Glutamatergic neuron (in vitro differentiated cells): ENCODE measurements at places on chromosomes 2 and 18.

DNA sequence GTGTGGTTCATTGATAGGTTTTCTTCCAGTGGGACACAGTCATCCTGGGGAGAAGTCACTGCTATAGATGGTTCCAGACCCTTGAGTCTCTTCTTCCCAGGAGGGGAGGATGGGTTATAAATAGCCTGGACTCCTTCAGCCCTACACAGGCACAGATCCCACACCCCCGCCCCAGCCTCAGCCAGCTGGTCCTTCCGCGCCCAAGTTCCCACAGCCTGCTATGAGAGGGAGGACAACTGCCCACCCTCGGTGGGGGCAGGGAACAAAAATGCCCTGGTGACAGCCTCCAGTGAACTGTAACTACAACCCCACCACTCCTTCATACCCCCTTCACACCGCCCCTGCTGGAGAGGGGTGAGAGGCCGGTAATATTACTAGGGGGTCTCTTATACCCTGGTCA, 3.2 kb downstream of the ZBTB7C start:
- DNase-seq = peak; percentile 36
- no peak overlapping the region for H3K27ac ChIP-seq
- H3K36me3 ChIP-seq = no peaks in the 10 kb centered on the region
- peaks cover 27% of the 10 kb centered on the region for H3K4me1 ChIP-seq
- peaks cover 23% of the 10 kb centered on the region for H3K27me3 ChIP-seq
- peak overlapping the region; percentile 38 for H3K4me3 ChIP-seq

DNA sequence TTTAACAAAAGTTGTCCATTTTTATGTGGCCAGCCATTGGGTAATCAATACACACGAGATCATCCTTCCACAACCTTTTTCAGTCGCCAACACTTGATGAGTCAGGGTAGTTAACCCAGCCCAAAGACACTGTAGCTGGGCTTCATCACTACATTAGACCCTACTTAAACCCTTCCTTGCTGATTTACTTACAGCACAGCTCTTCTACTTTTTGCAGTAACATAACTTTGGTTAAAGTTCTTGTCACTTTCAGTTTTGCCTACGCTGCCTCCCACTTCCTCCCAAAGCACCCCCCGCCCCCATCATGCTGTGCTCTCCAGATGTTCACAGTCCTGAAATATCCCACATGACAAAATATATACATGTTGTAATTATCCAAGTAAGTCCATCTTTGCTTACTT, 103.6 kb downstream of the CDK15 start:
- no peak overlapping the region for H3K27ac ChIP-seq
- H3K27me3 ChIP-seq = no peaks in the 10 kb centered on the region
- no peak for DNase-seq
- H3K4me1 ChIP-seq = peaks cover 2% of the 10 kb centered on the region
- H3K36me3 ChIP-seq = no peaks in the 10 kb centered on the region
- H3K4me3 ChIP-seq = no peak overlapping the region

DNA sequence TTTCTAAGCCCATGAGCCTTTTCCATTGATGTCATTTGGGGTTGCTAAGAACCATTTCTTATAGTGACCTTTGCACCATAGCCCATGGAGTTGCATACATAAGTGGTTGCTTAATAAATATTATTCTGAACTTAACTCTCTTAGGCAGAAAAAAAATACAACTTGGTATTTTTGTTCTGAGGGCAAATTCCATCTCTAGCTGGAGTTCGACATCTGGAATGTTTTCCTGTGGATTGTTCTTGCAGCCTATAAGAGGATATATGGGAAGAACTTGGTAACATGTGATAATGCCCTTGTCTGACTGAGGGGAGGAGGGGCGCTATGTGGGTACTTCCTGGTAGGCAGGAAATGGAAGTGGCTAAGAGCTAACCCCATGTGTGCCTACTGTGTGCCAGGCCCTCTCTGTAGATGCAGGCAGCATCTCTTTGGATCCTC, 20.7 kb downstream of the IGFBP2 start:
- no peaks in the 10 kb centered on the region for H3K36me3 ChIP-seq
- H3K4me3 ChIP-seq = no peak overlapping the region
- no peak overlapping the region for H3K27ac ChIP-seq

- no peak overlapping the region for H3K27ac ChIP-seq
- no peaks in the 10 kb centered on the region for H3K36me3 ChIP-seq
- peaks cover 16% of the 10 kb centered on the region for H3K4me1 ChIP-seq
- no peak overlapping the region for H3K4me3 ChIP-seq
- no peaks in the 10 kb centered on the region for H3K27me3 ChIP-seq
- no peak for DNase-seq
Measured at GRCh38 chr2:104215269-104216161, 638.4 kb upstream of the POU3F3 start.

DNA sequence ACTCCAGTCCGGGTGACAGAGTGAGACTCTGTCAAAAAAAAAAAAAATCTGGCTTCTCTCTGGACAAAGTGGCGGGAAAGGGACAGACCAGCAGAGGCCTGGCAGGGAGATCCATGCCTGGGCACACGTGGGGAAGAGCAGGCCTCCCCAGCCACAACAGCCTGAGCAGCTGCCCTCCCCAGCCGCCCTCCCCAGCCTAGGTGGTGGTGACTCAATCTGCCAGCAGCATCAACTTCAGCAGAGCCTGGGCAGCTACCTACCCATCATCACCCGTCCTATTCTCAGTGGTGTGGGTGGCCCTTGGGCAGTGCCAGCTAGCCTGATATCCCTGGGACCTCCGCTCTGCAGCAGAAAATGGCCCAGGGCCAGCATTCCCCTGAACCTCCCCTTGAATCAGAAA, 612.4 kb downstream of the FBXO15 start:
- peaks cover 7% of the 10 kb centered on the region for H3K36me3 ChIP-seq
- H3K4me1 ChIP-seq = no peaks in the 10 kb centered on the region
- H3K27me3 ChIP-seq = peaks cover 4% of the 10 kb centered on the region
- no peak for DNase-seq
- no peak overlapping the region for H3K27ac ChIP-seq

DNA sequence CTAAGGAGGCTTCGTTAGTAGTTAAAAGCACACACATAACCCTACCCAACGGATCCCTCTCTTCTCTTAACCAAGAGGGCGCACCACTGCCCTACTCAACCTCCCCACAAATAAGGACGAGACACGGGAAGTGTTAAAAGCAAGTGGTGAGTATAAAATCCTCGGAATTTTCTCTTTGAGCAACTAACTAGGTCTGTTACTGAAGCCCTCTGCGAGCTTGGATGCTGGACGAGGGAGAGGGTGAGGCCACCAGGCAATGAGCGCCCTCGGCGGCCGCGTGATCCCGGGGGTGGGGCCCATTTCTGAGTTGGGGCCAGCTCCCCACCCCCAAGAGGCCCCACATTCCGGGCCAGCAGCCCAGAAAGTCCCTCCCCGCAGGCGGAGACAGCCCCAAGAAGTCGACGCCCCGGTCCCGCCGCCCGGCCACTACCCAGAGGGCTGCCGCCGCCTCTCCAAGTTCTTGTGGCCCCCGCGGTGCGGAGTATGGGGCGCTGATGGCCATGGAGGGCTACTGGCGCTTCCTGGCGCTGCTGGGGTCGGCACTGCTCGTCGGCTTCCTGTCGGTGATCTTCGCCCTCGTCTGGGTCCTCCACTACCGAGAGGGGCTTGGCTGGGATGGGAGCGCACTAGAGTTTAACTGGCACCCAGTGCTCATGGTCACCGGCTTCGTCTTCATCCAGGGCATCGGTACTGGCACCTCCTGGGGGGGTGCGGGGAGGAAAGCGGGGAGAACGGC, at the start of gene CYBRD1:
TSS of gene CYBRD1 (plus strand) at position 423 of the 736 bp plus-strand sequence. CDS start at position 495, 72 bp downstream.
- peak; percentile 30 for DNase-seq
- no peak within 1 kb of the TSS for H3K27ac ChIP-seq
- H3K4me1 ChIP-seq = no peaks in the 10 kb centered on the region
- no peaks in the 10 kb centered on the region for H3K36me3 ChIP-seq
- peak within 1 kb of the TSS; percentile 90 for H3K4me3 ChIP-seq
- H3K27me3 ChIP-seq = peaks cover 11% of the 10 kb centered on the region

GRCh38 chr2:37645836-37646235, 25.6 kb downstream of the CDC42EP3 start:
- peaks cover 4% of the 10 kb centered on the region for H3K27me3 ChIP-seq
- H3K4me3 ChIP-seq = no peak overlapping the region
- H3K36me3 ChIP-seq = no peaks in the 10 kb centered on the region
- no peak overlapping the region for H3K27ac ChIP-seq
- peaks cover 5% of the 10 kb centered on the region for H3K4me1 ChIP-seq

DNA sequence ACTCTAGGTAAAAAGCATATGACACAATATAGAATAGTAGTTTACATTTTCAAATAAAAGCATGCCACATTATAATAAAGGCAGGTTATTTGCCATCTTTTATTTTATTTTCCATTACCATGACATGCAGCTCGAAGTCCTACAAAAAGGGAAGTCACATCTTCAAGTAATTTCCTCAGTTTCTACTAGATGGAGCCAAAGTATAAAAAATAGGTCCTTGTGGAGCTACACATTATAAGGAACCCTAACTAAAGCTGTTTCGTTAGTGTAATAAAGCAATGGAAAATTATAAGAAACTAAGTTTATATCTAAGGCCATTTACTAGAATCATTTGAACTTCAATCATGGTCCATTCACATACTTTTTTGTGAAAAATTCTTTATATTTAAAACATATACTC, 674.5 kb downstream of the KCNJ3 start:
- H3K27ac ChIP-seq = no peak overlapping the region
- peaks cover 3% of the 10 kb centered on the region for H3K27me3 ChIP-seq
- DNase-seq = no peak
- H3K36me3 ChIP-seq = no peaks in the 10 kb centered on the region
- H3K4me3 ChIP-seq = no peak overlapping the region

DNA sequence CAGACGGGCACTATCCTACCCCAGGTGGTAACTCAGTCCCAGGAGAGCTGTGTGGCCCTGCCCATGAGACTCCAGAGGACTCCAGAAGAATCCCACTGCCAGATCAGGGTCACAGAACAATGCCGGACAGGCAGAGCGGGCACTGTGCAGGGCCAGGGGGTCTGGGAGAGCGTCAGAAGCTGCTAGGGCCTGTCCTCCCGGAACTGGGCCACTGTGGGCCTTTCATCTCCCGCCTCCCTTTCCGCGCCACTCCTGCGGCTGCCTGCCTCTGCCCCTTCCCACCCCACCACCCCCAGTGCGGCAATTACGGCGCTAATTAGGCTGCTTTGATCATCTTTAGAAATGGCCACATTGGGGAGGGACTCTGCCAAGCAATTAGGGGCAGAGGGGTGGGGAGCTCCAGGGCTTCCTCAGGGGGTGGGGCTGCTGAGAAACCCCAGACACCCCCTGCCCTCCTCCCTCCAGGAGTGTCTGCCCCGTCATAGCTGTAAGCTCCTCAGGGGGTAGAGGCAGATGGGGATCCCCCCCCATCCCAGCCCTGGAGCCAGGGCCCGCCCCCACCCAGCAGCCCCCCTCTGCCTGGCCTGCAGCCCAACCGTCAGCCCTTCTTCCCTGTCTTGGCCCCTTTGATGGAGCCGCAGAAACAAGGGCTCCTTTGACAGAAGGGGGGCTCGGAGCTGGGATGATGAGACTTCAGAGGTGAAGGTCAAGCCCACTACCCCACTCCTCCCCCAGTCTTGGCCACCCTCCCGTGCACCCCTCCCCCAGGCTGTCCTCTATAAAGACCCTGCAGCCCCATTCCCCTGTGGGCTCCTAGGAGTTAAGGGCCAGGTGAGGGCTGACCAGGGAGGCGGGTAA, at the start of gene PRSS56:
TSS of gene PRSS56 (plus strand) at position 808 of the 858 bp plus-strand sequence. CDS start 211 bp downstream, outside the sequence.
- H3K4me1 ChIP-seq = peaks cover 2% of the 10 kb centered on the region
- H3K4me3 ChIP-seq = no peak within 1 kb of the TSS
- H3K36me3 ChIP-seq = no peaks in the 10 kb centered on the region
- H3K27ac ChIP-seq = no peak within 1 kb of the TSS
- H3K27me3 ChIP-seq = peaks cover 10% of the 10 kb centered on the region
- DNase-seq = no peak

- no peak overlapping the region for H3K4me3 ChIP-seq
- H3K4me1 ChIP-seq = no peaks in the 10 kb centered on the region
- H3K27me3 ChIP-seq = no peaks in the 10 kb centered on the region
Measured at GRCh38 chr18:23703057-23703986, 14.1 kb downstream of the LAMA3 start.

- H3K27ac ChIP-seq = no peak overlapping the region
- H3K27me3 ChIP-seq = no peaks in the 10 kb centered on the region
- no peaks in the 10 kb centered on the region for H3K4me1 ChIP-seq
- DNase-seq = peak; percentile 73
- H3K36me3 ChIP-seq = peaks cover 10% of the 10 kb centered on the region
- peak overlapping the region; percentile 57 for H3K4me3 ChIP-seq
Measured at GRCh38 chr2:199659207-199659606, 191.8 kb downstream of the FTCDNL1 start.

DNA sequence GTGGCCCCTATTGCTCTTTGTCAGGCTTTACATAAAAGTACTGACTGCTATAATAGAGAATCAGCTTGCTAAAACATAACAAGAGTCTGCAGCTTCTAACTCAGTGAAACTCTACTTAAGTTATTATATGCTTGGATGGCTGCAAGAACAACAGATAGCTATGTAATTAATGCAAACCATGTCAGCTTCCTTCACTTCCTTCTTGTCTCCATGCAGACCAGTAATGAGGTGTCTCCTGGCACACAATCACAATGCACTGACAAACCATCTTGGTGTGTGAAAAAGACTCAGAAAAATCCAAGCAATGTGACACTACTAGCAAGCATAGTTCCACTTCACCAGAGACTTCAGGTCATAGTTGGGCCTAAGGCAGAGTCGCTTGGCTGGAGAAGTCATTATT, 2068.9 kb upstream of the PIK3C3 start:
- no peak for DNase-seq
- H3K27me3 ChIP-seq = no peaks in the 10 kb centered on the region
- H3K27ac ChIP-seq = no peak overlapping the region

DNA sequence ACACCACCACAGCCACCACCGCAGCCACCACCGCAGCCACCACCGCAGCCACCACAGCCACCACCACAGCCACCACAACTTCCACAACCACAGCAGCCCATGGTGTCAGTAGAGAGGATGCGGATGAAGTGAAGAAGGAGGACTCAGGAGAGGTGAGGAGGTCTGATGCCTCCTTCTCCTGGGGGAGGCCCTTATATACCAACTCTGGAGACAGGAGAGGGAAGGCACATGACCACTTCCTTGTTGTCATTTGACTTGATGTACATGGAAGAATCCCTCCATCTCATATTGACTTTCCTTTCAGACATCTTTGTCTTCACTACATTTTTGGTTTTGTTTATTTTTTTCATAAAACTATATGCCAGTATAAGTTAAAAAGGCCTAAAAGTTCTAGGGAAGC, at the start of gene SCYGR3:
TSS of gene SCYGR3 (minus strand) at position 101 of the 400 bp plus-strand sequence. CDS start at position 101, 0 bp downstream.
- peaks cover 6% of the 10 kb centered on the region for H3K27me3 ChIP-seq
- no peak for DNase-seq
- no peak within 1 kb of the TSS for H3K27ac ChIP-seq
- H3K4me3 ChIP-seq = no peak within 1 kb of the TSS
- H3K4me1 ChIP-seq = peaks cover 13% of the 10 kb centered on the region

- no peaks in the 10 kb centered on the region for H3K4me1 ChIP-seq
- DNase-seq = no peak
- H3K27me3 ChIP-seq = peaks cover 2% of the 10 kb centered on the region
- no peak overlapping the region for H3K27ac ChIP-seq
- no peaks in the 10 kb centered on the region for H3K36me3 ChIP-seq
- no peak overlapping the region for H3K4me3 ChIP-seq
Measured at GRCh38 chr2:96727431-96727830, 12.4 kb downstream of the LMAN2L start.

DNA sequence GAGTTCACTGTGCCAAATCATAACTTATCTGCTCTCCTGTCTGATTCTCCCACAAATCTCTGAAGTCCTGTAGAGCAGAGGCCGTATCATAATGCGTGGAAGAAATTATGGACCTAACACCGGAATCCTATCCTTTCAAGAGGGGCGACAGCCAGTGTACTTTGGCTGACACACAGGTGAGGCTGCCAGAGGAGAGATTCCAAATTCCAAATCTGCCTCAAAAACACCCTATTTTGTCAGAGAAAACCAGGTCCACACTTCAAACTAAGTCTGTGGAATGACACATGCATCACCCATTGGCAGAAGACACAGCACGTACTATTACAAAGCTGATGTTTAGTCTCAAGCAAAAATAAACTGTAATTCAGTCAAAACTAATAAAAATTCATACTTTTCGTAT, 139.2 kb upstream of the PID1 start:
- H3K36me3 ChIP-seq = peaks cover 5% of the 10 kb centered on the region
- DNase-seq = no peak
- peak overlapping the region; percentile 19 for H3K4me3 ChIP-seq
- H3K4me1 ChIP-seq = peaks cover 31% of the 10 kb centered on the region
- H3K27me3 ChIP-seq = peaks cover 3% of the 10 kb centered on the region
